ENCODE measurements at places on chromosomes 1 and 21. TPM values are rescaled to one million over a fixed set of nuclear protein-coding genes. Genes with fewer than 3 reads are reported as not detected.

CLIC6 gene
- polyA plus RNA-seq = not detected

SLAMF7 gene
- polyA plus RNA-seq = not detected

BGLAP gene
- polyA plus RNA-seq = 0.12 TPM

AMPD2 gene
- polyA plus RNA-seq = 35.4 TPM

DMBX1 gene
- polyA plus RNA-seq = not detected

ATP6V1G3 gene
- polyA plus RNA-seq = not detected

SLC2A5 gene
- 0.20 TPM for polyA plus RNA-seq

VCAM1 gene
- polyA plus RNA-seq = 40.3 TPM

HLX gene
- 3.7 TPM for polyA plus RNA-seq

FAM229A gene
- polyA plus RNA-seq = 1.6 TPM

MFSD2A gene
- polyA plus RNA-seq = 2.6 TPM

CATSPERE gene
- 0.36 TPM for polyA plus RNA-seq

CFHR5 gene
- polyA plus RNA-seq = not detected

SYF2 gene
- polyA plus RNA-seq = 33.7 TPM

CADM3 gene
- polyA plus RNA-seq = 0.01 TPM

GUCA2A gene
- not detected for polyA plus RNA-seq

SLC44A3 gene
- 3.2 TPM for polyA plus RNA-seq

SHISA4 gene
- 24.4 TPM for polyA plus RNA-seq

CYP4Z1 gene
- not detected for polyA plus RNA-seq

RAD54L gene
- polyA plus RNA-seq = 1.9 TPM
